ENCODE measurements at places on chromosomes 5 and 9.
A peak's percentile ranks its signal among the peaks of the same experiment; 100 is the strongest.

DNA sequence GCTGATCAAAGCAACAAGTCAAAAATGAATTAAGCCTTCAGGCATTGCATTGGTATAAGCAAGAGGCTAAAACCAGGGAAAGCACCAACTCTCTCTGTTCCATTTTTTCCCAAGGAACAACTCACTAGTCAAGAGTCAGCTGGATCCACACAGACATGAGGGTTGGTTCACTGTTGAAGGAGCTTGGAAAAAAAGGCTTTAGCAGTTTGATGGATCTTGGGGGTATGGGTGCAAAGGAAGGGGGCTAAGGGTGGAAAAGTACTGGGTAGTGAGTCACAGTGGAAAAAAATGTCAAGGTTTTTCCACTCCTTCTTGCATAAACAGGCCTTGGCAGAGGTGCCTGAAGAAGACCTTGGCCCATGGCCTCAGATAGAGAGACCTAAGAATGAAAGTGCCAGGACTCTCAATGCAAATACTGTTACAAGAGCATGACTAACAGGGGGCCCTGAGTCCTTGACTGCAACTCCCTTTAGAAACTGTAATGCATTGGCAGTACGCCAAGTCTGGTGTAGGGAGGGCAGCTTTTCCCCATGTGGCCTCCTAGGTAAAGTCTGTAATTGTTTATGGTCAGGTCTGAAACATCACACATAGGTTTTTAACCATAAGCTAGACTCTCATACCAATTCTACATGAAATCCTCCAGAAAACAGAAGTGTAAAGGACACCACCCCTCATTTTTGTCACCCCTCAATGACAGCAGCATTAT is 23.7 kb downstream of the ACTL7A start:
- DNase-seq = peak; percentile 74

- DNase-seq = no peak
Observed at GRCh38 chr5:174056064-174056847, 10.8 kb downstream of the NSG2 start.

DNA sequence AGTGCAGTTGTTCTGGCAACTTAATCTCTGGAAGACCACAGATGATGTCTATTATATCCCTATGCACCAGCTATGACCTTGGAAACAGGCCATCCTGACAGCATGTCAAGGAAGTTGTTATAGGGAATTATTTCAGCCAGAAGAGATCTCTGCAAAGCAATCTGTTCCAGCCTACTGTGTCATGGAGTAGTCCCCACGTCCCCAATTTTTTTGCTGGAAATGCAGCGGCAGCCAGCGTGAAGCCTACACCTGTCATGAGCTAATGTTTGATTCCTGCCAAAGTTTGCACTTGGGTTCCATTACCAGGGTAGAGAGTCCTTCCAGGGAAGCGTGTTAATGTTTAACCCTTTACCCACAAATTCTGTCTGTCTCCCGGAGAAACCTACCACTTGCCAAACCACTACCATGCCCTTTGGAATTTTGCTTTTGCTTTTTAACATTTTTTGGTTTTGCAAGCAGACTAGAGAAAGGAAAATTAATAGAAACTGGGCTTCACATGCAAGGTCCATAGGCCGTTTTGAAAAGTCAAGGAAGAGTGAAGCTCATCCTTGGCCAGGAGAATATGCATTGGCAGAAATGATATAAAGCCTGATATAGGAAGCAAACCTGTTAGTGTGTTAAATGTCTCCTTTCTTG is 174.9 kb upstream of the SPRY4 start:
- no peak for DNase-seq

DNA sequence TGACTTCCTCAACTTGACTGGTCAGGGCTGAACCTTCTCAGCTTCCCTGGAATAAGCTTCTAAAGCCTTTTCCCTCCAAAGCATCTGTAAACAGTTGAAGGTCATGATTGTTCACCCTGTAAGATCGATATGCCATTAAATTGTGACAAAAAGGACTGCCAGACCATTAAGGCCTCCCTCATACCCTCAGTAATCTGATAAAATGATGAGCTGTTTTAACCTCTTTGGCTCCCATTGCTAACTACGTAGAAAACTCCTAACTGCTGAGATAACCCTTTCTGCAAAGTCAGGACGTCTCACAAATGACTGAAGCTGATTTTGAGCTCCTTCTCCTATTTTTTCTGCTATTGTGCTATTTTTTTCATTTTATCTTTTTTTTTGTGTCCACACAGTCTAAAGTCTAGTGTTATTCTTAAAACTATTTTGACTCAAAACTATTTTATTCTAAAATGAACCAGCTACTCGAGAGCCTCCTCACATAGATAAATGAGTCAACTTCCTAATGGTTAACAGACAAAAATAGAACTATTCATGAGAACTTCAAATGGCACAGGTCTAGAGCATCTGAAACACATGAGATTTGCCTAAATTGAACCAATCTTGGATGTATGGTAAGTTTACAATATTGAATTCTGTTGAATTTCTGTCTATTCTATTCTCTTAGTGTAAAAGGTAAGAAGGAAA is 395.6 kb upstream of the TLE4 start:
- DNase-seq = no peak

DNA sequence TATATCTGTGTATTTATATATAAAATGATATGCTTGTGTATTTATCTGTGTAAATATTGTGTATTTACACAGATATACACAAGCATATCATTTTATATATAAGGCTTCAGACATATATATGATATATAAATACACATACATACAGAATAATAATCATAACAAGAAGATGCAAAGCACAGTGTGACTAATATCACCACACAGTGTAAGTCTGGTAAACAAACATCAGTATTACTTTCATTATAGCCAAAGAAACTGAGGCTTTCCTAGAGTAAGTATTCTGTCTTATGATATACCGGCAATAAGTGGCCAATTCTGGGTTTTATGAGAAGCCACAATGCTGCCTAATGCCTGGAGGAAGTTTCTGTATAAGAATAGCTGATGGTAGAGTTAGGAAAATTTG is 29.9 kb upstream of the RAPGEF6 start:
- no peak for DNase-seq

DNA sequence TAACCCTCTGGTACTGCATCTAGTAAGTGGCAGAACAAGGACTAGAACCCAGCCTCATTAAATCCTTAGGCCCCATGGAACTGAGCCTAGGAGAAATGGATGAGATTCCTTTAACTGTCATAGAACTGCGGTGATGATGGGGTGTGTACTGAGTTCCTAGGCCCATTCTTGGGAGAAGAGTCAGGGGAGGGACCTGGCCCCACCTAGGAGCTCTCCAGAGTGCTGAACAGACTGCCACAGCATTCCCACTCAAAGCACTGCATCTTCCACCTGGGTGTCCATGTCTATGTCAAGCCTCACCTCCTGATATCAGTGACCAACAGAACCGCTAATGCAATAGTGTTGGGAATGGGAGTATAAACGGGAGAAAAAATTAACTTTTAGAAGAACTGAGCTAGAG is 36.6 kb downstream of the TTLL11 start:
- DNase-seq = no peak

GRCh38 chr5:177472460-177473442 is 683 bp downstream of the DBN1 start:
- peak; percentile 84 for DNase-seq

DNA sequence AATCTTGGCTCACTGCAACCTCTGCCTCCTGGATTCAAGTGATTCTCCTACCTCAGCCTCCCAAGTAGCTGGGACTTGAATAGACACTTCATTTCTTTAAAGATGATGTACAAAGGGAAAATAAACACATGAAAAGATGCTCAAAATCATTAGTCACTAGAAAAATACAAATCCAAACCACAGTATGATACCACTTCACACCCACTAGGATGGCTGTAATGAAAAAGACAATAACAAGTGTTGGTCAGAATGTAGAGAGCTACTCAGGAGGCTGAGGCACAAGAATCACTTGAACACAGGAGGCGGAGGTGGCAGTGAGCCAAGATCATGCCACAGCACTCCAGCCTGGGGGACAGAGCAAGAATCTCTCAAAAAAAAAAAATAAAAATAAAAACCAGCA is 13.0 kb downstream of the F2RL2 start:
- DNase-seq = no peak

GRCh38 chr9:100401042-100401441 is 25.9 kb upstream of the MSANTD3 start:
- no peak for DNase-seq

- no peak for DNase-seq
Observed at GRCh38 chr9:5509573-5509972, 758 bp upstream of the PDCD1LG2 start.

DNA sequence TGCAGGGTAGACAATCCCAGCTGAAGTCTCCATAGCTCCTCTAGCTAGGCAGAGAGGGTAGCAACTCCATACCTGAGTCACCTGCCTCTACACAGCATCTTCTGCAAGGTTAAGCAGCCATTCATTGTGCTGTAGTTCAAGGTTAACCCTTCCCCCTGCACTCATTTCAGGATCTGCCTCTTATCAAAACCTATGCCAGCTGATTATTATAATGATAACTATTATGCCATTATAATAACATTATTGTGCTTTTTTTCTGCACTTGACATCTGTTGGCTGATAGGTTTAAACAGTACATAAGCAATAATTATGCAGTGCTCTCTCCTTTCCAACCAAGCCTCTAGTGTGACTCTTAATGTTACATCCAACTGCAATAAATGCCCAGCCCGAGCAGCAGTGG is 17.3 kb downstream of the SIL1 start:
- no peak for DNase-seq

- DNase-seq = peak; percentile 13
Observed at GRCh38 chr5:111756581-111757354, at the start of gene NREP. Gene NREP, minus strand, starts transcription at chr5:111757194. Its CDS starts 1,422 bp downstream, at chr5:111755772.

- DNase-seq = no peak
Observed at GRCh38 chr5:17069995-17070511, 134.0 kb upstream of the MYO10 start.

GRCh38 chr5:170100066-170100943 is 5.4 kb upstream of the FOXI1 start:
- peak; percentile 64 for DNase-seq

- no peak for DNase-seq
Observed at GRCh38 chr9:104092192-104092591, 1.9 kb upstream of the SMC2 start.

DNA sequence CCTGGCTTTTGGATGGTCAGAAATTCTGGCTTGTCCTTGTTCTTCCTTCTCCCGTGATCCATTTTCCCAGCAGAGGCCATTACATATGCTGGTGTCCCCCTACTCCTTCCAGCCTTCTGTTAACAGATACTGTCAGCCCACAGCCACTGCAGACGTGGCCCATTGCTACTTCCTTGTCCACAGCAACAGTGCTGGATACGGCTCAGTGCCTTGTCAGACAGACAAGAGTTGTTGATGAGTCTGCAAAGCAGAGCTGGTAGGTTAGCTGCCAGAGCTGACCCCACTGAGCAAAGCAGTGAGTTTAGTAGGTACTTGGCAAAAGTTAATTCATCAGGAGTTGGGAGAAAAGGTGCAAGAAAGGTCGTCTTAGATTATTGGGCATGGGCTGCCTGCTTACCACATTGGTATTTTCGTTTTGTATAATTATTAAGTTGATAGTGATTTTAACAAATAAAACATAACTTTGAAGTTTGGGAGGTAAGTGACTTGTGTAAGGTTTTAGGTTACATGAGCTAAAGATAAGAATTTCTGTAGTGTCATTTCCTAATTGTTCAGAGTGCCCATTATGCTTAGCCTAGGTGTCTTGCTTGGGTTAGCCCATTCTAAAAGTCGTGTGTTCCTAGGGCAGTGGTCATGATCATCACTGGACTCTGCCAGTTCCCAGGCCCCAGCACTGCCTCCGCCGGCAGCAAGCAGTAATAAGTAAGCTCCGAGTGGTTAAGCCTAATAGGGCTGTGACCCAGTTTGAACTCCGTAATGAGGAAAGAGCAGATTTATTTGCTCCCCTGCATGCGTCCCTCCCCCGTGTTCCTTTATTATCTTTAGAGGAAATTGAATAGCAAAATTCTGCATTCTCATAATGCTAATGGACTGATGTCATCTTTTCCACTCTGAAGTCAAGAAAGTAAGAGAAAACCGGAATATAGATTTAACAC is 292.0 kb downstream of the FANCC start:
- no peak for DNase-seq
